ENCODE measurements at places on chromosomes 4 and X.

- no peak for DNase-seq
These were observed 36.4 kb upstream of the LCORL start for GRCh38 chr4:18057821-18058533.

- DNase-seq: no peak
These were observed 17.4 kb downstream of the ATP5ME start for GRCh38 chr4:656436-657337.

DNA sequence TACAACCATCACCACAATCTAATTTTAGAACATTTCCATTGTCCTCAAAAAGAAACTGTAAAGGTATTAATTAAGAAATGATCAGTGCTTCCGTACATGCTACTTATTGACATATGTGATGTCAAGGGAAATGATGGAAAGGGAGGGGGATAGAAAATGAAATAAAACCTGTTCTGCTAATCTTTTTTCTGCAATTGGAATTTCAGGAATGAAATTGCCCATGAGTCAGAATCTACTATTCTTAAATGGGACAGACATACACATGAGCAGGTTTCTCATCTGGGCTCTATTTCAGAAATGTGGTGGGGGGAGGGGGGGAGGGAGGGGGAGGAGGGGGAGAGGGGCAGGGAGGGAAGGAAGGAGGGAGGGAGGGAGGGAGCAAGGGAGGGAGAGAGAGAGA, 91.0 kb downstream of the SHROOM4 start:
- DNase-seq: no peak

DNA sequence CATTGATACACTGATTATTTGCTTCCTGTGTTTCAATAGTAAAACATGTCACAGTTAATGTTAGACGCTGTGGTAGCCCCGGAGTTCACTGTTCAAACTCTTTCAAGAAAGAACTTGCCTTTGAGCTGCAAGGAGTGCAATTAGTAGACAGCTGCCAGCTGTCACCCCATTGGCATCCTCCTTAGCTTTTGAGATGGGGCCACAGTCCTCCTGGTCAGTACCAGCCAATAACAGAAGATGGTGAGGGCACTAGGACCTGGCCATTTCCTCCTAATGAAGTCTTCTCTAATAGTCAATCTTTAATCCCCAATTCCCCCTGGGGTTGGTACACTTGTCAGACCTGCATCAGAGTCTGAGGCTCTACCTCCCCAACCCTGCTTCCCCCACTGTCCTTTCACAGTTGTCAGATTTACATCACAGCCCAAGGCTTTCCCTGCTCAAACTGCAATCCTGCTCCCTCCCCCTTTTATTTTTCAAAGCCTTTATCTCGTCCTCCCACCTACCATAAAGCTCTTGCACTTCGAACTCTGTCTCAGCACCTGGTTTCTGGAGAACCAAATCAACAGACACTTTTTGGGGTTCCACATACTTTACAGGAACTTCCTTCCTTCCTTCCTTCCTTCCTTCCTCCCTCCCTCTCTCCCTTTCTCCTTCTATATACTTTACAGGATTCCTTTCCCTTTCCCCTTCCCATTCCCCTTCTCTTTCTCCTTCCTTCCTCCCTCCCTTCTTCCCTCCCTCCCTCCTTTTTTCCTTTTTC, 182.0 kb downstream of the RASL11B start:
- DNase-seq: no peak

- no peak for DNase-seq
These were observed 465.4 kb upstream of the GRID2 start for GRCh38 chr4:91838181-91838861.

GRCh38 chrX:7261672-7262332, 113.8 kb upstream of the PUDP start:
- DNase-seq: no peak

DNA sequence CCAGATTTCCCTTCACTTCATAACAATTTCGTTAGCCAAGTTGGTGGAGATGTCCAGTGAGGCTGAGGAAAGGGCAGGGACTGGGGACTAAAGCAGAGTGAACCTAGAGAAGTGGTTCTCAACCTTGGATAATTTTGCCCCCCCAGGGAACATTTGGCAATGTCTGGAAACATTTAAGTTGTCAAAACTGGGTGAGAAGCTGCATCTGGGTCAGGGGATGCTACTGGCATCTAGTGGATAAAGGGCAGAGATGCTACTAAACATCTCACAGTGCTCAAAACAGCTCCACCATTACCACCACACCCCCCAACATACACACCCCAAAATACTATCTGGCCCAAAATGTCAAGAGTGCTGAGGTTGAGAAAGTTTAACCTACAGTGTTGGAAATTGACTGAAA, 32.0 kb upstream of the FGF16 start:
- no peak for DNase-seq

DNA sequence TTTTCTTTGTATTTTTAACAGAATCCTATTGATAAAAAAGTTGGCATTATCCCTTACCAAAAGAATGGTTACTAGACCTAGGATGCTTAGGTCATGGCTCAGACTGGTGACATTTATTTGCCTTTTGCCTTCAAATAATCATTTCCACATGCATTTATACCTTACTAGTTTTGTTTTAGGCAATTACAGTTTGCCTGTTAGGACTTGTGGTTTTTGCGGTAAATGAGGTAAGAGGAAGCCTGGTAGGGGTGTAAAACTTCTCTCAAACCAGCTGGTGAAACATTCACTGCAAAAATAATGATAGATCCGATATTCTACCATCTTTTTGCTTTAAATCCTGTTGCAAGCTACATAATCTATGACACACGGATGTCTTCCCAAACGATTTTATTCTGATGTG, 12.1 kb downstream of the LAMP2 start:
- no peak for DNase-seq

GRCh38 chr4:183903021-183903760, 1.9 kb upstream of the STOX2 start:
- no peak for DNase-seq

GRCh38 chr4:106451091-106451490, 82.5 kb upstream of the GIMD1 start:
- DNase-seq: no peak

GRCh38 chr4:2732526-2732925, 23.6 kb downstream of the TNIP2 start:
- DNase-seq: no peak

DNA sequence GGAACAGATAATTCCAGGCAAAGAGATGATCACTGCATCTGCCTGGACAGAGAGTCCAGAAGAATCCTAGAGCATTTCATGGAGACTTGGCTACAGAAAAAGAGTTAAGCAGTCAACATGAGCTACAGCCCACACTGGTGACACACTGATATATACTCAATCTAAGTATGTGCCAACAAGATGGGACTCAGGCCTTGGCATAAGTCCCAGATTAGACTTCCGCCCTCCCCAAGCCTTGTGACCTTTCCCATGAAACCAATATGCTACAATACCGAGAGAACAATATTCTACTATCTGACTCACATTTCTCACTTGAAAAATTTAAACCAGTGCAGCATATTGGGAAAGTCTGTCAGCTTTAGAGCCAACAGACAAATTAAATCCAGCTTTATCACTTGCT, 65.7 kb upstream of the SLITRK2 start:
- no peak for DNase-seq
